AG08395 (cell line): ENCODE measurements at places on chromosomes 7 and 10.

DNA sequence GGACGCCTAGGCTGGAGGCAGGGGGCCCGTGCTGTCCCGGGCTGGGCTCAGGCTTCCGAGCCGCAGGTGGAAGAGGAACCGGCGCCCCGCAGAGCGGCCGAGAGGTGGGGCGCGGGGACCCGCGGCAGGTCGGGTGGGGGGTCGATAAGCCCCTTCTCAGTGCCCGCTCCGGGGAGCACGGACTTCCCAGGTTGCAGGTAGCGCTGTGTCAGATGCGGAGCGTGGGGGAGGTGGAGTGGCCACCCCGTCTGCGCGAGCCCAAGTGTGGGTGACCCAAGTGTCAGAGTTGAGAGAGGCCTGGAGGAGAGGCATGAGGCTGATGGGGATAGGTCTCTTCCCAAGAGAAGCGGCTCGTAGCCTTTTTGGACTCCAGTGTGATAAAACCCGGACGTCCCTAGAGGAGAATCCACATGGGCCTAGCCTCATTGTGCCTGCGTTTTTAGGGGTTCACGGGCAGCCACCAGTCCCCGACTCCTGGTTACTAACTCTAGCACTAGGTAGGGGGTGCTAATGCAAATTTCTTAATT is 580 bp downstream of the EEPD1 start:
- no peak for DNase-seq

GRCh38 chr7:75977743-75978142 is 16.7 kb downstream of the TMEM120A start:
- no peak for DNase-seq

- DNase-seq = no peak
Measured at GRCh38 chr10:112189465-112189864, 5.9 kb upstream of the GPAM start.

DNA sequence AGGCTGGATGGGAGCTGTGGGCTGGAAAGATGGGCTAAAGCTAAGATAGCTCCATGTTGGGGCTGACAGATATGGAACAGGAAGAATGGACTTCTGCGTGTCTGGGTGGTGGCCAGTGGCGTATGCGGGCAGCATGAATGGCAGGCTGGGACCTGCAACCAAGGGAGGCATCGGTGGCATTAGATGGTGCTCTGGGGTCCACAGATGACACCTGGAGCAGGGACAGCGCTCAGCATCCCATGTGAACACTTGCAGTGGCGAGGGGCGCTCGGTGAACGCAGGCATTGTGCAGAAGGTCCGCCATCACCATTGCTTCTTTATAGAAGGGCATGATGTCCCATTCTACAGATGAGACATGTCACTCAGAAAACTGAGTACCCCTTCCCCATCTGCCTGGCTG is 21.0 kb upstream of the SMARCD3 start:
- no peak for DNase-seq

DNA sequence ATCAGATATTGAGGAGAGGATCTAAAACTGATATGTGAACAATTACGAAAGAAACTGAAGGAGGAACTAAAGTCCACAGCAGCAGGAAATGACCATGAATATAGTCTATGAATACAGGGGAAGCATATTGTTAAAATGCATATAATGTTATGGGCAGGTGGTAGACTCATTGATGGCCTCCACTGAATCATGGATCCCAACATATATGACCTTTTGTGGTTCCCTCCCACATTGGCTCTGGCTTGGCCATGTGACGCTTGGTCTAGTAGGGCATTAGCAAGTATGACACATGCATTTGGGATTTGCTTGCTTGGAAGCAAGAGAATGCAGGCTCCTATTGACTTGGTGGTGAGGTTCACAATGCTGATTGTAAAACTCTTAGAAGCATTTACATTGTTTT is 55.2 kb upstream of the RAB18 start:
- peak; percentile 54 for DNase-seq

- no peak for DNase-seq
Measured at GRCh38 chr10:114881901-114882300, 56.1 kb upstream of the TRUB1 start.

GRCh38 chr7:135147341-135147898 is 452 bp upstream of the TMEM140 start:
- peak; percentile 30 for DNase-seq

DNA sequence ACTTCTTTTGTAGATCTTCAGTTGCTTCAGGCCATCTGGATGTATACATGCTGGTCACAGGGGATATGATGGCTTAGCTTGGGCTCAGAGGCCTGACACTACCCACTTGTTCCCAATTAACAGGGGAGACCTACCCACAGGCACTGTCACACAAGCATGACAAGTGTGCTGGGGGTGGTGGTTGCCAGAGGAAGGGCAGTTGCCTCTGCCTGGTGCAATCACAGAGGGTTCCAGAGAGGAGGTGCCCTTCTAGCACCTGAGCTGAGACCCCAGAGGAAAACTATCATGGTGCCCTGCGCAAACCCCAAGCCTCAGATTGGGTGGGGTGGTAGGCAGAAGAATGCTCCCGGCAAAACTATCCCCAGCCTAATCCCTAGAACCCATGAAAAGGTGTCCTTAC is 65.6 kb upstream of the NANOS1 start:
- no peak for DNase-seq

- DNase-seq = no peak
Measured at GRCh38 chr7:29843093-29843492, 36.8 kb downstream of the WIPF3 start.

DNA sequence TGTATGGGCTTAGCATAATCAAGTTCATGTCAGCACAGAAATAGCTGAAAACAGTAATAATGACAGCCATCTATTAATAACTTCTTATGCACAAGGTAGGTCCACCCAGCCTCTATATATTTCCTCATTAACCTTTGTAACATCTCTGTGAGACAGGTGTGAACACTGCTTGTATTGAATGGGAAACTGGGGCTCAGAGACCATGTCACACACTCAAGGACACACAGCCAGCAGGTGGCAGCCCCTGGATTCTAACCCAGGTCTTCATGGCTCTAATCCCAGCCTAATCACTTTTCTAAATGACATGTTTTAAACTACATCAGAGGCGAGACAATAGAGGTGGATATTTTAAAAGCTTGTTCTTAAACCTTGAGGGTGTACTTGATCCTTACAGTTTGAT is 591.4 kb downstream of the PARD3 start:
- no peak for DNase-seq

- DNase-seq = no peak
Measured at GRCh38 chr7:155885167-155886155, 73.2 kb upstream of the SHH start.

DNA sequence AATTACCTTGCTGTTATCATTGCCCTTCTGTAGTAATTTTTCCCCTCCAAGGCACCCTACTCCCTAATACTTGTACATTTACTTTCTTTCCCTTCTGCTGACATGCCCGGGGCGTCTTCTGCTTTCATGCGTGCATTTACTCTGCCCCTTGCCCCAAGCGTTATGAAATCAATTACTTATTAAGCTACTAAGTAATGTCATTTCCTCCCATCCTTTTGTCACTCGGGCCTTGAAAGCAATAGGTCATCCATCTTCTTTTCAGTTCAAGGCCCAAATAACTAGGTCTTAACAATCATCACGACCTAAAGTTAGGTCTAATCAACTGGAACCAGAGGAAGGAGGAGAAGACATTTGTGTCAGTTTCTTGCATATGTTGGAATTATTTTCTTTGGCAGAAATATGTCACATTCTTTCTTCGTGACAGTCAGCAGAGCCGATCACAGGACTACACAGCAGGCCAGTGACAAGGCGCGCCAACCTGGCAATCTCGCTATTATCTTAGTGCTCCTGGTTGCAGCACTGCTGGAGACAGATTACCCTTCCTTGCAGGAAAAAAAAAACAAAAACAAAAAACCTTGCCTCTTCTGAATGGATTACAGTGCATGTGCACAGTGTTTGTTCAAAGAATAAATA is 179.2 kb downstream of the RELN start:
- no peak for DNase-seq

GRCh38 chr7:103094102-103094501 is 19.2 kb downstream of the ARMC10 start:
- no peak for DNase-seq

DNA sequence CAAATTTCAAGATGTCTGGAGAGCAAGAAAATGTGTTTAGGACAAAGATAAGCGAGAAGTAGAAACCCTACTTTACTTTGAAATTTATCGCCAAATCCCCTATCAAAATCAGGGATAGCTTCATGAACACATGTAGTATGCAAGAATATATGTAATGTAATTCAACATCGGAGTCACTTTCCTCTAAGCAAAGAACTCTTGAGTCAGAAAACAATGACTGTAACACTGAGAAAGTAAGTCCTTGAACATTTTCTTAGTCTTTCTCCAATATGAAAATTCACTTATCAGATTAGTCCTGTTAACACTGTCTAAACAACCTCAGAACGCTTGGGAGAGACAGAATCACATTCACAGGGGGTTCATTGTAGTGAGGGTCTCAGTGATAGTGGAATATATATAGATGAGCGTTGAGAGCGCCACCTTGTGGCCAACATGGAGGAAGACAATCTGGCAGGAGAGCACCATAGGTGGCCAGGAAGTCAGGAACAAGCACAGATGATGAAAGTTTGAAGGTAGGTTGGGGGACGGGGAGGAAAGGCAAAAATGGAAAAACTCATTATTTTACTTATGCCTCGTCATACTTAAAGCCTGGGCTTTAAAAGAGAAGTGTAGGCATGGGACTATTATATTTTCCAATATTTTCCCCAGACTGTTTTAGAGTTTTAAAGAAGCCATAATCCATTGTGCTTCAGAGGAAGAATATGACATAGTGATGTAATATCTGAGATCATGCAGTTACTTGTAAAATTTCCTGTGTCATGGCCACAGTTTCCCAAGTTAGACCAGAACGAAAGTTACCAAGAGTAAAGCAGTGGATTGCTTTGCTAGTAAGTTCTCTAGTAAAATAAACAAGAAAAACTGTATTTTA is 115.5 kb upstream of the GNAI1 start:
- DNase-seq = peak; percentile 59

DNA sequence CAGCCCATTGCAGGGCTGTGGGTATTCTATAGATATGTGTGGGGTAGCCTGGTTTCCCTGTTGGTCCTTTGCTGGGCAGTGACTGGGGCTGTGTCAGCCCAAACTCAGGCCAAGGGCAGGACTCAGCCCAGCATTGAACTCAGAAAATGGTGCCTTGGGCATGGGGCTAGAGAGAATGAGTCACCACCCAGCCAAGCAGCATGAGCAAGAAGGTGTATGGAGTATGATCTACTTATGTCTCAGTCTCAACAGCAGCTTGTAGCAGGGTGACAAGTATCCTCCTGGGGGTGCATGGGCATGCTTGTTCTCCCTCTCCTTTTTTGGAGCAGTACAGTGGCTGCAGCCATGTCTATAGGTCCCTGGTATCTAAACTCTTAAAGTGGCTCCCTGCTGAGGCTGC is 32.0 kb downstream of the STK31 start:
- DNase-seq = no peak

- no peak for DNase-seq
Measured at GRCh38 chr7:71454981-71455380, 323.0 kb downstream of the GALNT17 start.

DNA sequence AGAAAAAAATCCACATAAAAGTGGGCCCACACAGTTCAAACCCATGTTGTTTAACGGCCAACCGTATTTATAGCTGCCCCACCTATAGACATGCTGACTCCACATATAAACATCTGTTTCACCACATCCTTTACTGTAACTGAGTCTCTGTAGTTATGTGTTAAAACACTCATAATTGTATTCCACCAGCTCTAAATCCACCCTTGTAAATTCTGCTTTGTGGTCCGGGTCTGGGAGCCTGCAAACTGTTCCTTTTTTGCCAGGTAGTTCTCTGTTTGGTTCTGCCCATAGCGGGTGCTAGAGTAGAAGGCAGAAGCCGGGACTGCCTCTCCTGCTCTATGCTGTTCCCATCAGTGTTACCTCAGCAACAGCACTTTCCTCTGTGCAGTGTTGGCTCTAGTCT is 20.2 kb upstream of the FHIP2A start:
- no peak for DNase-seq

DNA sequence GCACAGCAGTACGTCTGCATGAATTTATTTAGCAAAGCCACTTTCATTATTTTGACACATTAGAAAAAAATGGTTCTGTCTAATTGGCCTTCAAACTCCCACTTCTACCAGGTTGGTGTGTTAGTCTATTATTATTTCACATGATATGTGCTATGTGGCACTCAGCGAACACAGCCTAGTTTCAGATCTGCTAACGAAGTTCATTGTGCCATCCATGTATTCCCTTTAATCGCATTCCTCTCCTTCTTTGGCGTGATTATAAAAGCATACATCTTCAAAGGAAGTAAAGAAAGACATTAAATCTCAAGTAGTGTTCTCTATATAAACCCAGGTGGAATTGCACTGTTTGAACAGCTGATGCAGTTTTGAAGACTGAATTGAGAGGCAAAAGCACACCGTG is 96.4 kb upstream of the CACNA2D1 start:
- no peak for DNase-seq

DNA sequence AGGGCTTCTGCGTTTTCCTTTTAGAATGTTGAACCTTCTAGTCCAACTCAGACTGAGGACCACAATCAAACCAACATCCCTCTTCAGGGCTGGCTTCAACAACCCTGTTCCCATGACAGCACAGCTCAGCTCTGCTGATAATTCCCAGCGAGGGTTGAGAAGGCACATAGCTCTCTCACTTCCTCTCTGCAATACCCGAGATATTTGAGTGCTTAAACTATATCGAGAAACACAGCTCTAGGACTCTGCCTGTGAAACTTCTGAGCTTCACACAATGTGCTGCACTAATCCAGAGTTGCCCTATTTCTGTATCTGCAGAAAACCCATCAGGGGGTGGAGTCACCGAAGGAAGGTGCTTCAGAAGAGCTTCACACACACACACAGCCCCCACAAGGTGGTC is 1.6 kb upstream of the ADARB2 start:
- DNase-seq = no peak

- DNase-seq = no peak
Measured at GRCh38 chr10:118701529-118702323, 53.0 kb downstream of the CACUL1 start.

- DNase-seq = no peak
Measured at GRCh38 chr7:37440738-37441385, 7.8 kb downstream of the ELMO1 start.

GRCh38 chr10:85377029-85377806 is 989.4 kb downstream of the GRID1 start:
- no peak for DNase-seq

DNA sequence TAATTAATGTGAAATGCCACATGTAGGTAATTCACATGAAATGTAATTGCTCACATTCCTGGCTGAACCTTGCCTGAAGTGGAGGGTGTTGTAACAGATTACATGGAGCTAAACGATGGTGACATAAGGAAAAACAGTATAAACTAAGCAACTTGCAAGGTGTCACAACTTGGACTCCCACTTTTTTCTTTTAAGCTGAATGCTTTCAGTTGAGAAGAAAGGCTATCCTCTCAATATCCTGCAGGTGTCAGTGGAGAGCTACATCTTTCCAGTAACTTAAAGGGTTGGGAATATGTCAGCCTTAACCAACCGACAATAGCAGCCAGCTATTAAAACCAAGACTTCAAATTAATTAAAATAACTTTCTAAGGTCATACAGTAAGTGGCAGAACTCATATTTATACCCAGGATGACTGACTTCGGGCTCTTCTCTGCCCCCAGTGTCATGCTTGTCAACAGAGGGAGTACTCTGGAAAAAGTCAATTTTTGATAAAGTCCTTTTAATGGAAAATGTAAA is 33.7 kb downstream of the NRBF2 start:
- DNase-seq = peak; percentile 67
